ENCODE measurements at places on chromosomes 1 and 21.
A peak's percentile ranks its signal among the peaks of the same experiment; 100 is the strongest.

GRCh38 chr21:22314963-22315362, 1316.8 kb downstream of the NCAM2 start:
- DNase-seq, result no peak

GRCh38 chr1:214492401-214493075, 58.9 kb downstream of the PTPN14 start:
- DNase-seq, result no peak

- DNase-seq, result no peak
Measured at GRCh38 chr1:98704474-98704873, 43.0 kb downstream of the SNX7 start.

DNA sequence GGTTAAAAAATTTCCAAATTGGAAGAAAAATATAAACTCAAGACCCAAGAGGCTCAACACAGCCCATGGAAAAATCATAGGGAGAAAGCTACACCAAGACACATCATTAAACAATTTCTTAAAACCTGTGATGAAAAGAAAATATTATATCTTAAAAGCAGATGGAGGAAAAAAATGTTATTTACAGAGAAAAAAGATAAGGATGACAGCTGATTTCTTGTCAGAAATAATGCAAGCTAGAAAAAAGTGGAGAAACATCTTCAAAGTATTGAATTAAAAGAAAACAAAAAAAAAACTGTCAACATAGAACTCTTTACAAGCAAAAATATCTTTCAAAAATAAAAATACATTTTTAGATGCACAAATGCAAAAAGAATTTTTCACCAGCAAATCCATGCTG, 930.5 kb downstream of the ADGRL2 start:
- no peak for DNase-seq

- no peak for DNase-seq
Measured at GRCh38 chr1:226940806-226941067, 643 bp downstream of the COQ8A start.

GRCh38 chr1:31617218-31617915, at the start of gene HCRTR1:
Gene HCRTR1, plus strand, starts transcription at chr1:31617689. Its CDS starts 1,504 bp downstream, at chr1:31619193.
- no peak for DNase-seq

DNA sequence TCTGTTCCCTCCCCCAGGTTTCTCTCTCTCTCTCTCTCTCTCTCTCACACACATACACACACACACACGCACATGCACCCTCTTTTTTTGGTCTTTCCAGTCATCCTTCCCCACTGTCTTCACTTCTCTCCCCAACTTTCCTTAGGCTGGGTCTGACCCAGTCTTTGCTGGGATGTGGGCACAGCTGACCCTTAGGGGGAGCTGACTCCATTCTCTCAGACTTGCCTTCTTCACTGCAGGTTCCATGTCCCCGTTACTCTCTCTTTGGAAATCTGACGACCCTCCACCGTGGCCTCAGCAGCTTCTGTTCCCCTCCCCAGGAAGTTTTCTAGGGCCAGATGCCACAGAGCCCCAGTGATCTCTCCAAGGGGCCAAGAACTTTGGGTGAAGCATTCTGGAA, 2.1 kb downstream of the DISP3 start:
- DNase-seq, result no peak

DNA sequence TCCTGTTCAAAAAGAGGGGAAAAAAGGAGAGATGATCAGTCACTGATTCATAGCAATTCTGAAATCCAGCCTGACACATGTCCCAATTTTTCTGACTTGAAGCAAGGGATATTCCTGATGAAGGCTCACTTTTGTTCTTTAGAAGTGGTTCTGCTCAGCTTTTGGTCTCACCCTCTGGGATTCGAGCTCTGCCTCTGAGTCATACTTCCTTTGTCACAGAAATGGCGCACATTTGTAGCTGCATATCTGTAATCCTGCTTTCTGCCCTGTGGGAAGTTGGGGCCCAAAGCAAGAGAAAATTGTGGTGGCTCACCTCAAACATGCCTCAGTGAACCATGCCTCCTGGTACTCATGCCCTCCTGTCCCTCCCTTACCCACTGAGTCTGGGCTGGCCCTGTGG, 22.3 kb upstream of the FAM78B start:
- no peak for DNase-seq

DNA sequence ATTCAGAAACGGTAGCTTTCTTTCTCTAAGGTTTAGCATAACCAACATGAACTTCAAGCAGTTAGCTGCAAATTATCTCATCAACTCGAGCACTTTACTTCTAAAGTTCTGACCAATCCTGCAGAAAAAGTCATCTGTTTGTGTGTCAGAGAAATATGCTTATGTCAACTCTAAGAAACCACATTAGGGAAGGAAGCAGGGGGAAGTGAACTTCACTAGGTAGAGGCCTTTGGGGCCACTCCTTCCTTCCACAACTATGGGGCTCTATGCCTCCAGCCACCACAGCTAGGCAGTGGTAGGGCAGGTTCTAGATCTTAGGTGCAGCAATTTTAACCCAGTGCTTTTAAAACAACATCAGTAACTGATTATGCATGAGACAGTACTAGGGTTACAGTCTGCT, 375.9 kb downstream of the DSCAM start:
- no peak for DNase-seq

DNA sequence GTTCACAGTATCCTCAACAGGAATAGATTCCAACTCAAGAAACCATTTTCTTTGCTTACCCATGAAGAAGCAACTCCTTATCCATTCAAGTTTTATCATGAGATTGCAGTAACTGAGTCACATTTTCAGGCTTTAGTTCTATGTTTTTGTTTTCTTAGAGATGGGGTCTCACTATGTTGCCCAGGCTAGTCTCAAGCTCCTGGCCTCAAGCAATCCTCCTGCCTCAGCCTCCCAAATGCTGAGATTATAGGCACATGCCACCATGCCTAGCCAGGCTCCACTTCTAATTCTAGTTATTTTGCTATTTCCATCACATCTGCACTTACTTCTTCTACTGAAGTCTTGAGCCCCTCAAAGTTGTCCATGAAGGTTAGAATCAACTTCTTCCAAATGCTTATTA, 143.3 kb upstream of the HP1BP3 start:
- no peak for DNase-seq

- no peak for DNase-seq
Measured at GRCh38 chr1:246797597-246797996, 73.4 kb downstream of the SCCPDH start.

GRCh38 chr1:96049759-96050409, 671.7 kb upstream of the PTBP2 start:
- no peak for DNase-seq

DNA sequence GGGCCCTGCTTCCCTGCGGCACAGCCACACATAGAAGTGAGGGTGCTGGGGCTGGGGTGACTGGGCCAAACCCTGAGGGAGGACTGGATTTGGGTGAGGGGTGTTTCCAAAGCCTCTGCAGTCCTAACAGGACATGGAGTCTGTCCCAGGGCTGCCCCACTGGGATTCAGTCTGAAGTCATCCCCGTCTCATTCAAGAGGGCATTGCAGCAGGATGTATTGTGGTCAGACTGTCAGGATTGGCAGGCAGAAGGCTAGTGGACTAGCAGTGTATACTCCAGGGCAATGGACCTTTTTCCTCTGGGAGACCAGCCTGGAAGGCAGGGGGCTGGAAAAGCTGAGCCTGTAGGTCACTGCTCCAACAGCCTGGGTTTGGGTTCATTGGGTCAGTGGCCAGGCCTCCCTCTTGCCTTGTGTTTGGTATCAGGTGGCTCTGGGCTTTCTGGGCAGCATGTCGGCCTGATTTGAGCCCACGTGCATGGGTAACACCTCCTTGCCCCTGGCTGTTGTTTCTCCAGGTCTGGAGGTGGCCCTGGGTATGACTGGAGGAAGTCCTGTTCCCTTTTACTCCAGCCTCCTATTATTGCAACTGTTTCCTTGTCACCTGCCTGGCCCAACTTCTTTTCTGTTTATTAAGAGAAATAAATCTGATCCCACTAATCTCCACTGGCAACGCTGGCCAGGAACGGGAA, 41.0 kb upstream of the SYNC start:
- no peak for DNase-seq

DNA sequence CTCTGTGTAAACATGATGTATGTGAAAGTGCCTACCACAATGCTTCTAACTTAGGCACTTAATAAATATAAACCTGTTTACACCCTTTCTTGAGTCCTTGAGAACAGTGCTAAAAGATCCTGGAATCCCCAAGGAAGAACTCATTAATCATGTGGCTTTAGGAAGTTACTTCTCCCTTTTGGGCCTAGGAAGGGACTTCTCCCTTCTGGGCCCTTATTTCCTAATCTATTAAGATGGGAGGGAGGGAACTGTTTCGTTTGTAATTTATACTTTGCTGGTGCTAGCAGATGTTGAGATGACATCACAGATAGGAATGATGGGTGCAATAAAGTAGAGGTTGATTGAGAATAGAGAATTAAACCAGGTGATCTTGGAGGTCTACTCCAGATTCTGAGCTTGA, 1.2 kb downstream of the BTF3L4 start:
- no peak for DNase-seq

DNA sequence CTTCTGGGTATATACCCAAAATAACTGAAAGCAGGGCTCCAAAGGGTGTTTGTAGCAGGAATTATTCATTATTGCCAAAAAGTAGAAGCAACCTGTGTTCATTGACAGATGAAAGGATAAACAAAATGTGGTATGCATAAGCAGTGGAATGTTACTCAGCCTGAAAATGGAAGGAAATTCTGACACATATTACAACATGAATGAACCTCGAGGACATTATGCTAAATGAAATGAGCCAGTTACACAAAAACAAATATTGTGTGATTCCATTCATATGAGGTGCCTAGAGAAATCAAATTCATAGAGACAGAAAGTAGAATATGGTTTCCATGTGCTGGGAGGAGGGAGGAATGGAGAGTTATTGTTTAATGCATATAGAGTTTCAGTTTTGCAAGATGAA, 86.3 kb upstream of the ARTN start:
- no peak for DNase-seq

DNA sequence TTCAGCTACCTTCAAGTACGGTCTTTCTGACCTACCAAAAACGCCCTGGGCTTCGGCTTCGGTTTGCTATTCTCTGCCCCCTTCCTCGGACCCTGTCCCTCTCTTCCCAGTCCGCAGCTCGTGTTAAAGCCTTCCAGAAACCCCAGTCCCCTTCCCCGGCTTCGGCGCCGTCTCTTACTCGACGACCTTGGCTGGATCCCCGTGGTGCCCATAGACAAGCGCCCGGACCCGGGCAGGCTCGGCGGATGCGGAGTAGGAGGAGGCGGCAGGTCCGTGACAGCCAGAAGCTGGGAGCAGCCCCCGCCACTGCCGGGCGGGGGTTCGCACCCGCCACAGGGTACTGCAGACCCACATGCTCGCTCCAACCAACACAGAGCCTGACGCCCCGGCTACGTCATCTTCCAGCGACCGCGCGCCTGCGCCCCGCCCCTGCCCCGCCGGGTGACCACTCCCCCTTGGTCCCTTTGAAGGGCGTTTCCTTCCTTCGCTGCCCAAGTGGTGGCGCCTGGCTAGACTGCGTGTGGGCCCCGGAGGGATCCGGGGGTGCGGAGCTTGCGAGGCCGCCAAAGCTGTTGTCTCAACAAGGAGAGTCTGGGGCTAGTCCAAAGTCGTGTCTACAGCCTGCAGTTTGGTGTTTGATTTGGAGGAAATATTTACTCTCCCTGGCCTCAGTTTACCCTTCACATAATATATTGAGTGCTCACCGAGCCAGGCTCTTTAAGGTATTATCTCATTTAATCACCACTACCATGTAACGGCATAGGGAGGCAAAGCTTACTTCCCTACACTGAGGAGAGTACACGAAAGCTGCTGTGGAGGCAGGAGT, at the start of gene MECR:
Gene MECR (minus strand): TSS at position 382 of the 826 bp plus-strand sequence. CDS start 28 bp downstream, at position 354.
- DNase-seq, result peak; percentile 95

DNA sequence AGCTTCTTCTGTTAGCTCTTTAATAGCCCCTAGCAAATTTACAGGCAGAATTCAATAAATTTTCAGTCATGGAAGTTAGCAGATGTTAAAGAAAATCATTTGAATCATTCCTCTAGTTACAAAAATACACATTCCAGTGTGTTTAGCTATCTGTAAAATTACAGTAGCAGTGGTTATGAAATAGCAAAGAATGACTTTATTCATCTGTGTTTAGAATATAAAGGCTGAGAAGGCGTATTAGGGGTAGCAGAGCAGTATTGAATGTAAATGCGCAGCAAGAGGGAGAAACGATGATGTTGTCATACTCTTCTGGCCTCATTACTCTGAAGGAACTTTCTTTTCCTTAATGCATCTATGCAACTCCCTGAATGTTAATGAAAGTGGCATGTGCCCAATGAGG, 106.2 kb upstream of the CYYR1 start:
- no peak for DNase-seq

DNA sequence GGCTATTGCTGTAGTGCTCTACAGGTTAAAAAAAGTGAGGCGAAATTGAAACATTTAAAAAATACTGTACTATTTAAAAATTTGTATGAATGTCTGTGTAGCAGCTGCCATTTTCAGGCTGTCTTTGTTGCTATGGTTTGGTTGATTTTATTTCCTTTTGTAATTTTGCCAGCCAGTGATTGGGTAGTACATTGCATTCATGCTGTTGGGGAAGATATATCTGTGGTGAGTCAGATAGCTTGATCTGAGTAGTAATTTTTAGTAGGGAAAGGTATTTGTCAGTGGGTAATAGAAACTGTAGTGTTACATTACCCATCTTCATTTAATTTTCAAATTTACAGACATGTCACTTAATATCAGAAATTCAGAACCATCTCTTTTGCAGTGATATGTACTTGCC, 15.0 kb downstream of the NFIA start:
- no peak for DNase-seq

GRCh38 chr1:10957133-10957532, 55.3 kb upstream of the TARDBP start:
- DNase-seq, result no peak

DNA sequence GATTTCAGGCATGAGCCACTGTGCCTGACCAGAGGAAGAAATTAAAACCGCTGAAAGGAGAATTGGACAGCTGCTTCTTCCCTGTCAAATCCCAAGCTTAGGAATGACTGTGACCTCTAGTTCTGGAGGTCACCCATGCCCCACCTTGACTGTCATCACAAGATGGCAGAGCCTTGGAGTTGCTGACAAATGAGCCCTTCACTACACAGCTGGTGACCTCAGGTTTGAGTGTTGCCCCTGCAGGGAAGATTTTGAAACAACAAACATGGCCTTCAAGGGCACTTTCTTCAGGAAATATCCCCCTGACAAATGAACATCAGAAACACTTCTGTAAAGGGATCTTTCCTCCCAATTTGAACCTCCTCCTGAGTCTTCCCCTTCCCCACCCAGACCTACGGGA, 6.9 kb upstream of the SLC45A3 start:
- DNase-seq, result no peak

- no peak for DNase-seq
Measured at GRCh38 chr1:95113684-95114083, 3.5 kb upstream of the TLCD4 start.

- no peak for DNase-seq
Measured at GRCh38 chr1:1318131-1318652, 6.3 kb downstream of the INTS11 start.

DNA sequence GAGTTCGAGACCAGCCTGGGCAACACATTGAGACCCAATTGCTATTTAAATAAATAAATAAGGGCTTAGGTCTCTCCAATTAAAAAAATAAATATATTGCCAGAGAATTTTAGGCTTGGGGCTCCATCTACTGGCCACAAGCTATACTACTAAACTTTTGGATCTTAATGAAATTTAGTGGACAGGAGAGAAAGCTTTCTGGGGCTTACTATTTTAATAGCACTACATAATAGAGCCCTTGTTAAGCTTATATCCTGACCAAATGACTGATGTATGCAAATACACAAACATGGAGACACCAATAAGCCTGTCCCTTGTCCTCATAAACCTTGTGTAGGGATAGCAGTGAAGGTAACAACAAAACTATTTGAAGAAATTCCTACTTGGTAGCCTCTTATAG, 18.4 kb downstream of the CCT3 start:
- DNase-seq, result no peak

Data from activated T-cell treated with anti-CD3 and anti-CD28 coated beads for 24 hours (primary cell).